Gastroesophageal sphincter (tissue), 4 donors: ENCODE measurements at places on chromosomes 11 and 22. TPM values are rescaled to one million over a fixed set of nuclear protein-coding genes. Genes with fewer than 3 reads are reported as not detected.

CCDC87 gene
- total RNA-seq: 1.1 TPM

TMEM138 gene
- 25.1 TPM for total RNA-seq

DNA sequence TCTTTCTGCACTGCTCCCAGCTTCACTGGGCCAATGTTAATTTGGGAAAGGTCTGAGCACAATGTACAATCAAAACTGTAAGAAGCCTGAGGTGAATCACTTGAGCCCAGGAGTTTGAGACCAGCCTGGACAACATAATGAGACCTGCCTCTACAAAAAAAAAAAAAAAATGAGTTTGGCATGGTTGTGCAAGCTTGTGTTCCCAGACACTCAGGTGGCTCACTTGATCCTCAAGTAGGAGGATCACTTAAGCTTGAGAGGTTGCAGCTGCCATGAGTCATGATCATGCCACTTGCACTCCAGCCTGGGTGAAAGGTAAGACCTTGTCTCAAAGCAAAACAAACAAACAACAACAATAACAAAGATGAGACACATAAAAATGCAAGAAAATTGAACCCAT is 38.6 kb upstream of the SC5D start:
- no peak for ATAC-seq

PGA5 gene
- total RNA-seq: not detected

DNA sequence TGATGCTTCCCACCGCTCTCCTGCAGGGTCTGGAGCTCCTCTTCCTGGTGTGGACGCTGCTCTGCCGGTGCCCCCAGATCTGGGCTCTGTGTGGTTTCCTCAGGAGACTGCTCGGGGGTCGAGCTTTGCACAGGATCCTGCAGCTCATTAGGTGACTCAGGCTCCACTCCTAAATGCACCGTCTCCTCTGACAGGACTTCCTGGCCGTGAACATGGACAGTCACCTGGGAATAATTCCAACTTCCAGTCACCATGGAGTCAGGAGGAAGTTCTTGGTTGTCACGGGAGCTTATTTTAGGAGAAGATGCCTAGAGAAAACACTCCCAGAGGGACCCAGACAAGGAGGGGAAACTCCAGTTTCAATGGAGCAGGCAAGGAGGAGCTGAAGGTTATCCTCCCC is 11.9 kb downstream of the ZNF202 start:
- ATAC-seq: no peak

DNA sequence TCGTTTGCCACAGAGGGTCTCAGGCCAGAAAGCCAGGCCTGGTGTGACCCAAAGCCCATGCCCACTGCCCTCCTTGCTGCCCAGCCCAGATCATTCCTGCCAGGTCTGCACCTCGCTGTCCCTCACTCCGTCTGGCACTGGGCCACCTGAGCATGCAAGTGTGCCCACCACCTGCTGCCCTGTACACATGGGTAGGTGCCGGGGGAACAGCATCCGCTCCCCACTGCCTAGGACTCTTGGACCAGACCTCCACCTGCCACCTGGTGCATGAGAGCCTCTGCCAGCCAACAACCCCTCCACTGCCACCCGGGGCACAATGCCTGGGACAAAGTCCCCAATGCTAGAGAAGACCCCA is 12.5 kb downstream of the MGAT3 start:
- no peak for ATAC-seq

DNA sequence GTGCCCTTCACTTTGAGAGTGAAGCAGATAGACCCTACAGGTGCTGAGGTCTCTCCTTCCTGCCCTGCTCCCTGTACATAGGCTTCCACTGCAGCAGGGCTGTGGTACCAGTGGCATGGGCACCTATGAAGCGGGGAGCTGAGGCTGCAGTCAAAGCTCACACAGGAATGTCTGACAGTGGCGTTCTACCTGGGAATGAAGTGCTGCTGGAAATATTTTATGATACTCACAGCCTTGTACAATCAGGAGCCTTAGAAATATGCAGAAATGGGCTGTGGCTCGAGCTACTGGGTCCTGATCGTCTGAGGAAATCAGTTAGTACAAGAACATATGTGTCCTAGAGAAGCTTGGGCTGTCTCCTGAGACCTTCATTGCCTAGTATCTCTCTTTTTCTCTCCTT is 24.8 kb downstream of the MRPL16 start:
- ATAC-seq: no peak

CLDN5 gene
- 29.6 TPM for total RNA-seq

OR52N4 gene
- not detected for total RNA-seq

MMP1 gene
- not detected for total RNA-seq

GRCh38 chr11:105811242-105811641 is 201.4 kb downstream of the GRIA4 start:
- no peak for ATAC-seq

DNA sequence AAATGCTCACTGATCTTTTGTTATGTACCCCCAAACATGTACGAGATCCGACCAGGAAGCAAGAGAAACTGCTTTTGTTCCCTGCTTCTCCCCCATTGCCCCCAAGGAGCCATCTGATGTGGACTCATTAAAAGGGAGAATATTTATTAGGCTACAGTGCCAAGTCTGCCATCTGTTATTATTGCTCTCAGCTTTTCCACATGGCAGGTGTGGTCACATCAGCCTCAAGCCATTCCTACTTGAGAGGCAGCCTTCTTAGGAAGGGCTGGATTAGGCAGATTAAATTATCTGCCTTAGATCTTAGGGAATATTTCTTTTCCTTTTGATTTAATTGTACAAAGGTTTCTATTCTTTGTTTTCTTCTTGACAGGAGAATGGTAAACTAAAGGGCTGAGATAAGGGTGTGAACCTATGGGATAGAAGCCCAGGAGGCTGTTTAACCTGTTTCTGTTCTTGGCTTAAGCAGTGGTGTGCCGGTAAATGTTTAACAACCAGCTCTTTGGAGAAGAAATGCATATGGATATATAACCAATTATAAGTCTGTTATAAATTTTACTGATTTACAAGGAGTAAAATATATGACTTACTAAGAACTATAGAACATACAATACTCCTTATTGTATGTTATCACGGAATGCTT is 88.8 kb downstream of the PDHX start:
- ATAC-seq: no peak

DNA sequence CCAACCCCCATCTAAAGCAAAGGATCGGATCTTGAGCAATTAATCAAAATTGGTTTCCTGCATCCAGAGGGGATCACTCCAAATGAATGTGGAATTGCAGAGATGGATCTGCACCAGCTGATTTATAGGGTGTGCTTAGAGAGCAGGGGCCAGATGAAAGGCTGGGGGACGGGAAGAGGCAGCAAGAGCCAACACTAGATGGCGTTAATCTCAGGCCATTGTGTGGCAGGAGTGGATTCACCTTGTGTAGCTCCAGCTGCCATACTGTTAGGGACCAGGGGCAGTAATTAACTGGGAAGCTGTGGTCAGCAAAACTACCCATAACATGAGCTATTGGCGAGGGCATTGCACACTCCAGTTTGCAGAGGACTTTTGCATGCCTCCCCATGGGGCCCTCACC is 35.6 kb downstream of the SERPINH1 start:
- ATAC-seq: no peak

DNA sequence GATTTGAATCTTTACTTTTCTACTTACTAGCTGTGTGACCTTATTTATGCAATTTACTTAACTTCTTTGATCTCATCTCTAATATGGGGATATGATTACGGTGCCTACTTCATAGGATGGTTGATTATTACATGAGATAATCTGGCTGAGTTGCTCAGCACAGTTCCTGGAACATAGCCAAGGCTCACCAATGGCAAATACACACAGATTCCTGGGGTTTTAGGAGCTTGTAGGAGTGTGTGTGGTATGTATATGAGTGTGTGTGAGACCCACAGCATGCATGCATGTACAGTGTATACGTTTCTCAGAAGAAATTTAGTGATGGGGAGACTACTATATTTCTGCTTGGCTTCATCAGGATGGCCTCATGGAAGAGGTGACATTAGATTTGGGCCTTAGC is 256.9 kb downstream of the KIRREL3 start:
- no peak for ATAC-seq

TRIM64C gene
- total RNA-seq: not detected

DNA sequence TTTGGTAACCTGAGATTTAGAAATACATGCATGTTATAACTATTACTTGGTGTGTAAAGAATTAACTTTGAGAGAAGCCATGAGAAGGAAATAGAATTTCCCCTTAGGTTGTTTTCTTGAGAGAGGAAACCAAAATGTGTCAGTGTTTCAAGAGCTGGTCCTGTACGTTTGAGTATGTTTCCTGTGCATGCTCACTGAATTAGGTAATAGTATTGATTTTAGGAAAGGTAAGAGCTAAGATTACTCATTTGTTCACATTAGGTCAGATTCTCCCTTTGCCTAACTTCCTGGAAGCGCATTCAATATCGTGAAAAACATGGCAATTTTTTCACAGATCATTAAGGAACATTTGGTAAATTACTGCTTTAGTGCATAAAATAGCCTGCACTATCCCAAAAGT is 49.3 kb upstream of the RDX start:
- no peak for ATAC-seq

- no peak for ATAC-seq
Measured at GRCh38 chr11:119691020-119691666, 37.9 kb downstream of the NECTIN1 start.

GRCh38 chr11:9330387-9331384 is 16.3 kb upstream of the TMEM41B start:
- no peak for ATAC-seq

- no peak for ATAC-seq
Measured at GRCh38 chr11:69708736-69709401, 5.0 kb upstream of the FGF19 start.

DNA sequence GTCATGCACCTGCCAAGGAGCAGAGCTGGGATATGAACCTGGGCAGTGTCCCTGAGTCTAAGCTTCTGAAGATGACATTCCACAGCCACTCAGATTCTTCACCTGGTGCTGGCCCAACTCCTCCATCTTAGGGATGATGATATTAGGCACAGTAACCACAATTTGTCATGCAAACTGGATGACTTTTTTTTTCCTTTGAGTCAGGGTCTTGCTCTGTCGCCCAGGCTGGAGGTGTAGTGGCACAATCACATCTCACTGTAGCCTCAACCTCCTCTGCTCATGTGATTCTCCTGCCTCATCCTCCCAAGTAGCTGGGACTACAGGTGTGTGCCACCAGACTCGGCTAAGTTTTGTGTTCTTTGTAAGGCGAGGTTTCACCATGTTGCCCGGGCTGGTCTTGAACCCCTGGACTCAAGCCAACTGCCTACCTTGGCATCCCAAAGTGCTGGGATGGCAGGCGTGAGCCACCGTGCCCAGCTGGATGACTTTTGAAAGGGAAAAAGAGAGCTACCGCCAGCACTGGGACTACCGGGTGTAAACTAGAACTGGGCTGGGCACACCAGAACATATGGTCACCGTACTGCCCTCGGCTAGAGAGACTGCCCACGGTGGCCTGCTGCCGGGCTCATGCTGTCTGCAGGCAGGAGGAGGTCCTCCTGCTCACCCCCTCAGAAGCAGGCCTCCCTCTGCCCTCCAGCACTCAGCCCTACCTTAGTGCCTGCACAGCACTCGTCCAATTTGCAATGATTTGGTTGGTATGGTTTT is 77.7 kb downstream of the NAT10 start:
- ATAC-seq: no peak

DNA sequence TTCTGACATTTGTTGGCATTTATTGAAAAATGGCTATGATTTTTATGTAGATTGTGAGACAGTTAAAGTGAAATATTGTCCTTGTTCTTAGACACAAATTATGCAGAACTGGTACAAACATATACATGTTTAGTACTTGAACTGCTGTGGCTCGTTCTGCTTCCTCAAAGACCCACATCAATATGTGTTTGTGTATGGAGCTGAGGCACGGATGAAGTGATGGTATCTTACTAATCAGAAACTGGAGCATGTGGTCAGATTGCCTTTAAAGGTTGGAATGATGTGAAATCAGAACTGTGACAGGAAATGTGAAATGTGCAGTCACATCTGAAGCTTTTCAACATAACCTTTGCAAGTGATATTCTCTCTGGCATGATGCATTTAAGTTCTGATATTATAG is 130.4 kb downstream of the NAV2 start:
- ATAC-seq: no peak

- no peak for ATAC-seq
Measured at GRCh38 chr22:19525116-19525660, 978 bp upstream of the CLDN5 start.

OR8D1 gene
- total RNA-seq: not detected

DNA sequence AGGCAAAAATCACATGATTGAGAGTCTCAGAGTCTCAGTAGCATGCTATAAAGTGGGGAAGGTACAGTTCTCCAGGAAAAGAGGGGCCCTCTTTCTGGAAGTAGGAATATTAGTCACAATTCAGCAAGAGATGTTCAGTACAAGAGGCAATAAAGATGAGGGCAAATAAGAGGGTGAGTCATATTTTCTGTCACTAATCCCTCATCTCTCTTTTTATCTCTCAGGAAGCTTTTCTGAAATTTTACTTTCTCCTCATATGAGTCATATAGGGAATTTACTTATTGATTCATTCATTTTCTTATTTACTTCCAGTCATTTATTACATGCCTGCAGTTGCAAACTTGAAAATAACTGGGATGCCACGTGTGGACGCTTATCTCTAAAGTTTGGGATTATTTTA is 3.4 kb upstream of the NXPE1 start:
- ATAC-seq: no peak

GRCh38 chr11:119874660-119875238 is 145.7 kb upstream of the NECTIN1 start:
- no peak for ATAC-seq
